ENCODE measurements at places on chromosomes 13 and 19. TPM values are rescaled to one million over a fixed set of nuclear protein-coding genes. Genes with fewer than 3 reads are reported as not detected.

DNA sequence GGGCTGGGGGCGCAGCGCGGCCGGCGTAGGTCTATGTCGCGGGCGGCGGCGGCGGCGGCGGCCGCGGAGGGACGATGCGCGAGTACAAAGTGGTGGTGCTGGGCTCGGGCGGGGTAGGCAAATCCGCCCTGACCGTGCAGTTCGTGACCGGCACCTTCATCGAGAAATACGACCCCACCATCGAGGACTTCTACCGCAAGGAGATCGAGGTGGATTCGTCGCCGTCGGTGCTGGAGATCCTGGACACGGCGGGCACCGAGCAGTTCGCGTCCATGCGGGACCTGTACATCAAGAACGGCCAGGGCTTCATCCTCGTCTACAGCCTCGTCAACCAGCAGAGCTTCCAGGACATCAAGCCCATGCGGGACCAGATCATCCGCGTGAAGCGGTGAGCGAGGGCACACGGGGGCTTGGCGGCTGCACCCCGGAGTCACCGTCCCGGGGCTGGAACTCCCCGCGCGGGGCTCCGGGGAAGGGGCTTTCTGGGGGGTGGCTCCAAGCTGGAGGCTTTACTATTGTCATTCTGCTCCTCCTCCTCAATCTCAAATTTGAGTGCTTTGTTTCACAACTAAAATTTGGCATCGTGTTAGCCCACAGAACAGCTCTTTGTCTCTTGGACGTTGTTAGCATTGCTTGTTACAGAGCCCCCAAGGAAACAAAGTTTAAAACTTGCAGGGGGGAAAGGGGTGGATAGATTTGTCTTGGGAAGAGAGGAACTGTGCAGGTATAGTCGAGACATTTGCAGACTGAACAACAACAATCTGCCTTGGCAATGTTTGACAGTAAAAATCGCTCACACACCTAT is 630 bp downstream of the RAP2A start:
- peak; percentile 31 for DNase-seq

DNA sequence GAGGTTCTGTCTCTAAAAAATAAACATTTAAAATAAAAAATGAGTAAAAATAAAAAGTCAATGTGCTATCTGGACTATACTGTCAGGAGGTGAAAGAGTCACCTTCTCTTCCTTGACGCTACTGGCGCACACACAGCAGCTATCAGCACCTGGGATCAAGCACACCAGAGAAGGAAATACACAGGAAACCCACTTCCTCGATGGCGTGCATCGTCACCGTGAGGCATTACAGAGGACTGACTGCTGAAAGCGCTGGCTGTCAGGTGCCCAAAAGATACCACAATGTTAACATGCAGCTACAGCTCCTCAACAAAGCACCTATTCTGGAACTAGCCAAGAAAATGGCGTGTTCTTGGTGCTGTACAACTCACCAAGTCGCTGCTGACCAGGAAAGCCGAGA is 6.1 kb downstream of the SLC35E1 start:
- DNase-seq, result no peak

DNA sequence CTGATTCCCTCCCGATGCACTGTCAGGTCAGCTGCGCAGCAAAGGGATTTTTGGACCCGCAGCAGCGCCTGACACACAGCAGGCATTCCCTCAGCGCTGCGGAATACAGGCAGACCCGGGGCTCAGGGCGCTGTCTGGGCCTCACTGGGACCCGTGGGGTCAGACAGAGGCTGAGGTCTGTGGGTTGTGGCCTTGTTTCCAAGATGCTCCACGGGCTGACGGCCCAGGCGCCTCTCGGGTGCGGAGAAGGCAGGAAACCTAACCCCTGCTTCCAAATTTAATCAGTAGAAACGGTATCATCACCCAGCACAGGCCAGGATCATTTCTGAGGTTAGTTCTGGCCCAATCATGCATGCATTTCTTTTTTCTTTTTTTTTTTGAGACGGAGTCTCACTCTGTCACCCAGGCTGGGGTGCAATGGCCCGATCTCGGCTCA is 686 bp upstream of the RNF126 start:
- DNase-seq, result no peak

- no peak for DNase-seq
Measured at GRCh38 chr13:81874681-81875661, 1534.0 kb upstream of the SPRY2 start.

GRCh38 chr13:105291987-105292386 is 1243.5 kb downstream of the EFNB2 start:
- DNase-seq, result no peak

DNA sequence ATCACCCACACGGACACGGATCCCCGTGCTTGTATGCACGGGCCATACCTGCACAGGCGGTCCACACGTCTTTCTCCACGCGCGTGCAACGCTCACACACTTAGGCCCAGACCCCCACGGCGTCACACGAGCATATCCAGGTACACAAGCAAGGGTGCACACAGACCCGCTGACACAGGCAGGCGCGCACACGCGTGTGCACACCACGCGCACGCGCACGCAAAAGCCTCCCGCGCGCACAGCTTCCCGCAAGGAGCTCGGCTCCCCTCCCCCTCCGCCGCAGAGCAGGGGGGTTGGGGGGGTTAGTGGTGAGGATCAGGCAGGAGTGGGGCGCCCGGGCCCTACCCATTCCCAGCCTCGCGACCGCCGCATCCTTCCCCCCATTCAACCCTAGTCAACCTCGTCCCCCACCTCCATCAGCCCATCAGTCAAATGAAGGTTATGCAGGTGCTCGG is 407 bp downstream of the RAB3A start:
- no peak for DNase-seq

GIPR gene
- 1.4 TPM for polyA plus RNA-seq

GRCh38 chr13:44755872-44756271 is 179.7 kb upstream of the TSC22D1 start:
- DNase-seq, result no peak
